NCI-H774 (cell line): ENCODE measurements at places on chromosomes 6 and 20.

GRCh38 chr6:126945150-126945685 is 173.3 kb upstream of the RSPO3 start:
- no peak for DNase-seq

GRCh38 chr6:13229205-13230085 is 98.9 kb downstream of the TBC1D7 start:
- DNase-seq: no peak

GRCh38 chr6:43623880-43624785 is 4.9 kb downstream of the GTPBP2 start:
- no peak for DNase-seq

DNA sequence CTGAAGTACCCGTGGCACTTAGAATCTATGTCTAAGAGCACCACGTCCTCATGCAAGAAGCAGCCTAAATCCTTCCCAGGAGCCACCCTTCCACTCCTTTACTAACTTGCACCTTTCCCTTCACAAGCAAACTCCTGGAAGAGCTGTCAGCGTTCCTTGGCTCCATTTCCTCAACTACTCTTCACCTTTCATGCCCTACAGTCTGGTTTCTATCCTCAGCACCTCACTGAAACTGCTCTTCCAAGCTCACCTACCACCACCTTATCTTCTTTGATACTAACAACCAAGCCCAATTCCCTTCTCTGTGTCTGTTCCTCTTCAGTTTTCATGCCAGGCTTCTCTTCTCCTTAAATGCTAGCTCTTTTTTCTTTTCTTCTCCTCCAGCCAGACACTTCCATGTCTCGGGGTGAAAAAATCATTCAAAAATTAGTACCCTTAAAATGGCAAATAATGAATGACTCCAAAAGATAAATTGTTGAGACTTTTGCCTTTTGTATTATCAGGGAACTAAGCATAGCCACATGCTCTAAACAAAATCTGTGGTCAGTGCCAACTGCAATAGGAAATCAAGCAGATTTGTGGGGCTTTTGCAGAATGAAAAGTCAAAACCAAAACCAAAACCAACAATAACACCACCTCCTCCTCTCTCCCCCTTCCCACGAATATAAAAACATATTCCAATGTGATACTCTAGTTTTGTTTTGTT is 149.6 kb upstream of the KCNK16 start:
- DNase-seq: no peak

DNA sequence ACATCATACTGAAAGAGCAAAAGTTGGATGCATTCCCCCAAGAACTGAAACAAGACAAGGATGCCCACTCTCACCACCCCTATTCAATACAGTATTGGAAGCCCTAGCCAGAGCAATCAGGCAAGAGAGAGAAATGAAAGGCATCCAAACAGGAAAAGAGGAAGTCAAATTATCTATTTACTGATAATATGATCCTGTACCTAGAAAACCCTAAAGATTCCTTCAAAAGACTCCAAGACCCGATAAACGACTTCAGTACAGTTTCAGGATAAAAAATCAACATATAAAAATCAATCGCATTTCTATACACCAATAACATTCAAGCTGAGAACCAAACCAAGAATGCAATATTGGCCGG is 14.5 kb downstream of the CDK19 start:
- DNase-seq: no peak
